ENCODE measurements at places on chromosomes 3 and 15.

DNA sequence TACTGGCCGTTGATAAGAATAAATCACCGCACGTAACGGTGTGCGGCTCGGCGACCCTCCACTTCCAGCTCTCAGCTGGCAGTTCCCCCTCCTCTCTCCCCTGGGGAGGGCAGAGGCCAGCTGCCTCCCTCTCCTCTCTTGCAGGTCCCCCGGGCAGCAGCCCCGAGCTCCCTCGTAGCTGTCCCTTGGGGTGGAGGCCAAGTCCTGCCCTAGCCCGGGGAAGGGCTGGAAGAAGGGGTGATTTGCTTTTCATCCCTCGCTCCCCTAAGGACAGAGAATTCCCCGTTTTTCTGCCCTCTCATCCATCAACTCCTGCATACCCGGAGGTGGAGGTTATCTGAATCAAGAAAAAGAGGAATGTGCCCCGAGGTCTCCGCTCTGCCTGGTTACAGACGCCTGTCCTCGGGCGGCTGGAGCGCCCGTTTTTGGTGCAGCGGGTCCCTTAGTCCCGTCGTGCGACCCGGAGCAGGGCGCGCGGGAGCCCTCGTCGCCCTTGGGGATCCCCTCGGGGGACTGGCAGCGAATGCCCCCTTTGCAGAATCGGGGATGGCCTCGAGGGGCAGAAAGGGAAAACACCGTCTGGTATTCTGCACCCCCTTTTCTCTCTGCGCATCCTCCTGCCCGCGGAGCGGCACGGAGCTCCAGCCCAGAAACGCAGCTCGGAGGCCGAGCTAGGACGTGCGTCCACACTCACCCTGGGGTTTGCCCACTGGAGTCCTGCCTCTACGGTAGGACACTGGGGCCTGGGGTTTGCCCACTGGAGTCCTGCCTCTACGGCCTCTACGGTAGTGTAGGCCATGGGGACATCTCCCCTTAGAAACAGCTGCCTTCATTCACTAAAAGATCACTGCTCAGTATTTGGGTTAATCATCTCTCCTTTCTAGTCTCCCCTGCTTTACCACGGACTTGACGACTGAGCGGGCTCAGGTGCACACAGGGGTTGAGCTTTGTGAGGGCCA, 2.2 kb downstream of the PTPRG start:
- no peak for DNase-seq

DNA sequence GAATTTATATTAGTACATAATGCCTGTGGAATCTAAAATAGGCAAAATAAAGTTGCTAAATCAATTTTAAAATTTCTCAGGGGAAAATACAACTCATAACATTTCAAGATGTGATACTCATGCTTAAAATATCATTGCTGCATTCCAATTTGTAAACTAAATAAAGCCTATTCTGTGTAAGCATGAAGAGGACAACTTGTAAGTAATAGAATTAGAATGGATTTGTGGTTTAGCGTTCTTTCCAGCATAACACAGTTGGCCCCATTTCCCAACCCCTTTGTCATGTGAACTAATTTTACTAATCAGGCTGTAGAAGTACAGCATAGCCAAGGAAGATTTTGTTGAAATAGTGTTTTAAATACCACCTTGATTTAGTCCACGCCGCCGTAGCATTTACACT, 437.2 kb downstream of the SI start:
- DNase-seq: no peak

- no peak for DNase-seq
These were observed 203.5 kb upstream of the ZBTB20 start for GRCh38 chr3:115350606-115351005.

GRCh38 chr3:120450600-120451271, at the start of gene FSTL1:
Gene FSTL1 (minus strand): TSS chr3:120450992. CDS start chr3:120450746, 246 bp downstream.
- DNase-seq: no peak

DNA sequence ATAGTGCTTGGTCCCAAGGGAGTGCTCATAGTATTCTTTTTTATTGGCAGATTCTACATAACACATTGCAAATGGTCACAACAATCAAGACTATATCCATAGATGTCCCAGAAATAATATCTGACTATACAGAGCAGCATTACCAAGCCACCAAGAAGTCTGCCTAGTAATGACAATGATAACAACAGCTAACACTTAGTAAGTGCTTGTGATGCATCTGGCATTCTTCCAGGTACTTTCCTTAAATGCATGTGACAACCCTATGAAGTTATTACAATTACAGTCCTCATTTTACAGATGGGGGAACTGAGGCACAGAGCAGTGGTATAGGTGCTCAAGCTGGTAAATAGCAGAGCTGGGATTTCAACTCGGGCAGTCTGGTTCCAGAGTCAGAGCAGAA, 49.6 kb upstream of the ICE2 start:
- DNase-seq: no peak

GRCh38 chr3:129534428-129535027, 6.1 kb downstream of the RHO start:
- DNase-seq: no peak

DNA sequence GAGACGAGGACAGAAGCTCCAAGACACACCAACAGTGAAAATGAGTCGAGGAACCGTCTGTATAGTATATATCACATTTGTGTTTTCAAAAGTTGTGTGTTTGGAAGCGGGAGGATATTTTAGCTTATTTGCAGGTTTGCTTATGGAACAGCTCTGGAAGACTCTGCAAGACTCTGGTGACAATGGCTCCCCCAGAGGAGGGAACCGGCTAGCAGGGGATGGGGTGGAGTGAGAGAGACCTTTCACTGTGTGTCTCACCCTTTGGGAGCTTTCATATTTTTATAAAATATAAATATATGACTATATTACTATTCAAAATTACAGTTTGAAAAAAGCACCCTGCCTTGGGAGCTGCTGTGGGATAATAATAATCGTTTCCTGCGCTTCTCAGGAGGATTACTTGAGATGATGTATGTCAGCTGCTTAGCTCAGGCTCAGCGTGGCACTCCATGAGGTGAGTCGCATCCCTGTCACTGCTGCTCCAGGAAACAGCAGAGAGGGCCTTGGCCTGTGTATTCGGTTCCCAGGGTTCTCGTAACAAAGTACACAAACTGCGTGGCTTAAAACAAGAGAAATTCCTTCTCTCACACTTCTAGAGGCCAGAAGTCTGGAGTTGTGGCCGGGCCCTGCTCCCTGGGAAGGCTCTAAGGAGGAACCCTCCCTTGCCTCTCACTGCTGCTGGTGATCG, 183.9 kb downstream of the FAM43A start:
- no peak for DNase-seq

- DNase-seq: no peak
These were observed 359.9 kb downstream of the MECOM start for GRCh38 chr3:169303660-169304059.

DNA sequence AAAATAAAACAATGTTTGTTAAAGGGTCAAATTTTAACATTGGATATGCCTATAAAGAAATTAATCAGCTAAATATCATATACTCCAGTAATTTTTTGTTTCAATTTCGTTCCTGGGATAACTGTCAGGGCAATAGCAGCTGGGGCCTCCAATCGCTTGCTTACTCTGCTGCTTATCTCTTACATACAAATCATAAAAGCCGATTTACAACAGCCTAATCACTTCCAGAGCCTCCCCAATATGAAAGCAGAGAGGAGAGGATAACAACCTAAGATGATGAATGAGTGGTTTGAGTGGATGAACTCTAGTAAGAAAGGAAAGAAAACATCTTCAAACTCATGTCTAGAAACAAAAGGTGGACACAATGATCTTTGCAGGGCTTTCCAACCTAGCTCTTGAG, 80.7 kb upstream of the PSMD6 start:
- DNase-seq: no peak

DNA sequence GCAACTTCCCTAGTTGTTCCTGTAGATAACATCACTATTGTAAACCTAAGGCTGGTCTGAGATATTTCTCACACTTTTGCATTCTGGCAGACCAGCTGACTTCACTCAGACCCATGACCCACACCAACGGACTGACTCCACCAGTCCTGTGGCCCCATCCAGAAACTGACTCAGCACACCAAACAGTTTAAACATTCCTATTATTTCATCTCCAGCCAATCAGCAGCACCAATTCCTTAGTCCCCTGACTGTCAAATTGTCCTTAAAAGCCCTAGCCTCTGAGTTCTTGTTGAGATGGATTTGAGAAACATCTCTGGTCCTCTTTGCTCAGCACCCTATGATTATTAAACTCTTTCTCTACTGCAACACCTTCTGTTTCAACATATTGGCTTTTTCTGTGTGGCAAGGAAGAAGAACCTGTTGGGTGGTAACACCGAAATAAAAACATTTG, 12.2 kb upstream of the IDH2 start:
- no peak for DNase-seq

DNA sequence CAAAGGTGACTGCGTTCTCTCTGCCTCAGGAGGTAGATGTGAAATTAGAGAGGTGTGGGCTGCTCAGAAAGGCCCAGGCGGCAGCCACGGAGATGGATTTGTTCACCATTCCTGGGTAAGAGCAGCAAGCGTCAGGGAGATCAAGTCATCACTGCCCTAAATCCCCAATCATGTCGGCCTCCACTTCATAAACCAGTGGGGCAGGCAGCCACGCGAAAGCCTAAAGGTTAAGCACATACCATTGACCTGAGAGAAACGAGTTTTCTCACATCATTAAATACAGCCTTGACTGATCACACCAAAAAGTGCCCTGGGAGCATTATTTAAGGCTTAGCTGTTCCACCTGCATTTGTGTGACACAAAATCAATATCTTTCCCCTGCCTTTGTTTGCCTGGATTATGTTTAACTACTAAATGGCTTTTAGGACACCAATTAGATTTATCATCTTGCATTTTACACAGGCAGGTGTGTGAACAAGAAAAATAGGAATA, 50.7 kb upstream of the FOXB1 start:
- no peak for DNase-seq
